ENCODE measurements at places on chromosomes 4 and X.

- no peak for DNase-seq
Observed at GRCh38 chr4:143713955-143714625, 13.6 kb upstream of the FREM3 start.

DNA sequence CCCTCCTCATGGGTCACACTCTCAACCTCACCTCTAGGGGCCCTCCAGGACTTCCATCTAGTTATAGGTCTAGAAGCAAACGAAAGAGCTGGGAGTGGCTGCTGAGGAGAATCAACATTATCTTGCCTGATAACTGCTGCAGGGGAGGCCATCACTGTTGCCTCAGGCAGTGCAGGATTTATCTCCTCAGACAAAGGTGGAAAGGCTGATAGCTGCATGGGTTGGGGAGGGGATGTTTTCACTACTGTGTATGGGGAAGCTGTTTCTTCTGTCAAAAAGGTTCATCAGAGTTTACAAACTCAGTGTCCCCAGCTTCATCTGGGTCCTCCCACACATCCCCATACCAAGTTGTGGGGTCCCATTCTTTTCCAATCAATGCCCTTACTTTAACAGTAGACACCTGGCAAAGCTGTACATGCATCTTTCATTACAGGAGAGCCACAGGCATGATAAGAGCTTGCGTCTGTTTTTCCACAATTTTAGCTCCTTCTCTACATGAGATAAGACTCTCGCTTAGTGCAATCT lies 17.6 kb upstream of the PRDM8 start:
- no peak for DNase-seq

DNA sequence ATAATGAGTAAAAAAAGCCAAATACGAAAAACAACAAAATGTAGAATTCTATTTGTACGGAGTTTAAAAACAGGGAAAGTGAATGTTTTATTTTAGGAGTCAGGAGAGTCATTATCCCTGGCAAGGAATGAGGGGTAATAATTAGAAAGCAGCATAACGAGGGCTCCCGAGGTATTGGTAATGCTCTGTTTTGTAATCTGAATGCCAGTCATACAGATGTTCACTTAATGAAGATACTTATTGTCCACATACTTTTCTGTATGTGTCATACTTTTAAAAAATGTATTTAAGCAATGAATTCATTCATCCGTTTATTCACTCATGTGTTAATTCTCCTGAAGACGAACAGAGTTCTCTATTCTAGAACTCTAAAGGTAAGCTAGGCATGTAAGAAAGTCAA lies 87.8 kb upstream of the BMP2K start:
- DNase-seq = no peak

DNA sequence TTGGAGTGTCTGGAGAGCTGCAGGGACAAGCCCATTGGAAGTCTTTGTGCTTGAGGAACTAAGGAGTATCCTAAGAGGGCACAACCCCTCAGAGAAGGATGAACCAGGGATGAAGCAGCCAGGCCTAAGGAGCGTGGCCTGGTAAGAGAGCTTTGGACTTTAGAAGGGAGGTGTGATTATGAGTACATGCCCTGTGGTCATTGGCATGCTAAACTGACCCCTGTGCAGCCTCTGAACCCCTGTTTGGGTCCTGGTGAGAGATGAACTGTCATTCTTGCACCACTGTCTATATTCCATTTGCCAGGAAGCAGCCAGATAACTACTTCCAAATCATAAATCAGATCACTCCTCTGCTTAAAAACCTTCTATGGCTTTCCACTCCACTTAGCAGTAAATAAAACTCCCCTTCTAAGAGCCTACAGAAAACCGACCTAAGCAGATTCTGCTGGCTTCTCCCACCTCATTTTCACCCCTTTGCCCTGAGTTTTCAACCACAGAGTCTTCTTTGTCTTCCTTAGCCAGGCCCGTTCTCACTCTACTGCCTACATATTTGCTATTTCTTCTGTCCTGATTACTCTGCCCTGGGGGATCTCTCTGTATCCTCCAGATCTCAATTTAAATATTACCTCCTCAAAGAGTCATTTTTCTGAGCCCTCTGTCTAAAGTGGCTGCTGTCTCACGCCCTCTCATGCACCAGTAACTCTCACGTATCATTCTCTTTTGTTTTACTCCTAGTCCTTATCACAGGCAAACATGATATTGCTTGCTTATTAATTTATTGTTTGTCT lies 56.7 kb downstream of the MID1IP1 start:
- no peak for DNase-seq
